Liver (tissue), 10 donors: ENCODE measurements at places on chromosomes 5 and 9.
A peak's percentile ranks its signal among the peaks of the same experiment; 100 is the strongest.

GRCh38 chr9:85941622-85941940, 635 bp downstream of the NAA35 start:
- DNase-seq: no peak

DNA sequence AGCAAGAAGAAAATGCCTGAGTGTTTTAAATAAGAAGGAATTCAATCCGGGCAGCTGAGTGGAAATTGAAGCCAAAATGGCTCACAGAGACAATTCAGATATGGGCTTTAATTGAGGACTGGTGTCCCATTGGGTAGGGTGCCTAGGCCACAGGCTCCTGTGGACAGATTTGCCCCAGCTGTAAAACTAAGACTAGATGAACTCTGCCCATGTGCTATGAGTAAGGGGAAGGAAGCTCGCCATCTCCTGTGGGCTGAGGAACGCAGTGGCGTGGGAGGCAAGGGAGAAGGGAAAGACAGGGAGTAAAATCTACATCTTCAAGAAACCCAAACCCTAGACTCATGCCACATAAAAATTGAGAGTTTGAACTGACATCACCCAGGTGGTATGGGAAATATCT, 66.1 kb downstream of the KLHL3 start:
- no peak for DNase-seq

DNA sequence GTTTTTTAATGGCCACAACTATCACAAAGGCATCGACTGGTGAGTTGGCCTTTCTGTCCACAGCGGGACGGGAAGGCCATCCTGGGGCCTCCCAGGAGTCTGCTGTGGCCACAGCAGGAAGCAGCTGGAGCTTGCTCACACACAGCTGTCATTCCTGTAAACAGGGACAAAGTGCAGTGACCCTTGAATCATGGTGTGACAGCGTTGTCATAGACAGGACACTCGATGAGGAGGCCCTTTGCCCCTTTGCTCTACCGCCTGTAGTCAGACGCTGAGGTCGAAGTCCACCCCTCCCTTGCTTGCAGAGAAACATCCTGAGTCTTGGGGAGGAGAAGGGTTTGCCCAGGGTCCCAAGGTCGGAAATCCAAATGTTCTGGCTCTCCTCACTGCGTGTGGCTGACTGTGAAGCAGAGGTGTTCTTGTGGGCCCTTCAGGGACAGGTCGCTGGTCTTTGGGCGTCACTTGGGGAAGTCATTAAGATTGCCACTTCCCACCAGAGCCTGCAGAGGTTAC, 35.1 kb downstream of the NDST1 start:
- DNase-seq: peak; percentile 64

- DNase-seq: no peak
These were observed 8.2 kb downstream of the CERCAM start for GRCh38 chr9:128428644-128429512.

DNA sequence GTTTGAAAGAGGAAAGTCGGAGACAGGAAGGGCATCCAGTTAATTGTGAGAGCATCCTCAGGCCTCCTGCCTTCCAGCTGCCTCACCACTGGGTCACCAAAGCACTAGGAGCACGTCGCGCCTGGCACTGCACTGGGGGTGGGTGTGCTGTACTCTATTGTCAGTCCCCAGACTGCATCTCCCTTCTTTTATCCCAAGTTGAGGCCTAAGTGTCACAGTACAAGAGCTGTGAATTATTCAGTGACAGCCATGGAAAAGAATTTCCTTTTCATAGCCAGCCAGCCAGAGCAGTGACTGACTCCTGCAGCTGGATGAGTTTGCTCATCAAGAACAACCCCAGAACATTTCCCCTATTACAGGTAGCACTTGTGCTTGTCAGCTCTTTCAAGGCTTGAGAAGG, 16.3 kb downstream of the CLTA start:
- no peak for DNase-seq
